AG04450 (cell line): ENCODE measurements at places on chromosomes 2 and 18.

- no peak for DNase-seq
Observed at GRCh38 chr2:29367986-29368658, 252.9 kb downstream of the CLIP4 start.

- no peak for DNase-seq
Observed at GRCh38 chr2:70094978-70095719, 7.9 kb downstream of the PCBP1 start.

DNA sequence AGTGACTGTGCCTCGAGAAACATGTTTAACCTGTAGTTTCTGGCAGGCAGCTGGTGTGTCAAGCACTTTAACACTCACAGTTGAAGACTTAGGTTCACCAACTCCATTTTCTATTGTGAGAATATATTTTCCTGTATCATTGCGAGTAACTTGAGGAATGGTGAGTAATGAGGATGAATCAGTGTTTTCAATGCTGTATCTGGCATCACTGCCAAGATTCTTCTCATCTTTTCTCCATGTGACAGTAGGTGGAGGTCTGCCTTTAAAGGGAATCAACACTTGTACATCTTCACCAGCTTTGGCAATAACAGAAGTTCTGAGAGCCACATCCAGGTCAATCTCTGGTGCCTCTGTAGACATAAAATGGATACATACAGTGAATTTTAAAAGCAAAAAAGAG lies 72.8 kb downstream of the PLEKHA3 start:
- DNase-seq: peak; percentile 41

GRCh38 chr2:59604123-59604522 lies 949.3 kb downstream of the BCL11A start:
- no peak for DNase-seq

DNA sequence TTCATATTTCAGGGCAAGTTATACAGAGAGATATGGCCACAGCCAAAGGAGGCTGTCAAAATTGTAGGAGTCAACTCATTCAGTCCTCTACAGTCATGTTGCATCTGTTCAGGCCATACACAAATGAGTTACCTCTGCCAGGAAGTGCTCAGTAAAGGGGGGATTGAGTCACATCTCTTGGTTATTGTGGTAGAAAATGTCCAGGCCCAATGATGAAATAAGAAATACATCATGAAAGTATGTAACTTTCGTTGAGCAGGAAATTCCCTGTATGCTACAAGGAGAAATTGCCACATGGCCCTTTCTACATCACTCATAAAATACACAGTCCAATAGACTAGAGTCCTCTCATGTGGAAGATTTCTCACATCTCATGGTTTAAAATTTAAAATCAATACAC lies 103.9 kb upstream of the COL3A1 start:
- DNase-seq: peak; percentile 73
